ENCODE measurements at places on chromosomes 2 and 18. TPM values are rescaled to one million over a fixed set of nuclear protein-coding genes. Genes with fewer than 3 reads are reported as not detected.

DNA sequence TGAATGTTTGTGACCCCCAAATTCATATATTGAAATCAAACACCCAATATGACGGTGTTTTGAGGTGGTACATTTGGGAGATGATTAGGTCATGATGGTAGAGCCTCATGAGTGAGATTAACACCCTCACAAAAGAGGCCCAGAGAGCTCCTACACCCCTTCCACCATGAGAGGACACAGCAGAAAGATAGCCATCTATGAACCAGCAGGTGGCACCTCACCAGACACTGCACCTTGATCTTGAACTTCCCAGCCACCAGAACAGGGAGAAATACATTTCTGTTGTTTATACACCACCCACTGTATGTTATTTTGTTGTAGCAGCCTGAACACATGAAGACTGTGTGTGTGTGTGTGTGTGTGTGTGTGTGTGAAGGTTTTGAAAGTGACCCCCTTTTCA is 58.1 kb downstream of the ST3GAL5 start:
- no peak overlapping the region for H3K4me3 ChIP-seq
- H3K27me3 ChIP-seq, result no peaks in the 10 kb centered on the region
- no peaks in the 10 kb centered on the region for H3K36me3 ChIP-seq
- H3K4me1 ChIP-seq, result peaks cover 5% of the 10 kb centered on the region

GRCh38 chr2:68734688-68735525 is at the start of gene ARHGAP25:
Gene ARHGAP25, plus strand, starts transcription at chr2:68734811. Its CDS starts 389 bp downstream, at chr2:68735200.
- H3K27ac ChIP-seq, result peak within 1 kb of the TSS; percentile 78
- H3K36me3 ChIP-seq, result no peaks in the 10 kb centered on the region
- DNase-seq, result peak; percentile 20
- H3K27me3 ChIP-seq, result no peaks in the 10 kb centered on the region

- no peaks in the 10 kb centered on the region for H3K4me1 ChIP-seq
- H3K27me3 ChIP-seq, result no peaks in the 10 kb centered on the region
- no peak overlapping the region for H3K27ac ChIP-seq
- DNase-seq, result no peak
- H3K4me3 ChIP-seq, result no peak overlapping the region
These were observed 52.4 kb downstream of the TNS1 start for GRCh38 chr2:217950401-217950871.

GRCh38 chr18:9130806-9131205 is 5.8 kb upstream of the ANKRD12 start:
- DNase-seq, result no peak
- peaks cover 19% of the 10 kb centered on the region for H3K4me1 ChIP-seq
- no peak overlapping the region for H3K4me3 ChIP-seq
- H3K27me3 ChIP-seq, result no peaks in the 10 kb centered on the region
- peak overlapping the region; percentile 34 for H3K27ac ChIP-seq

- H3K27ac ChIP-seq, result peak overlapping the region; percentile 74
- H3K4me1 ChIP-seq, result peaks cover 18% of the 10 kb centered on the region
- H3K27me3 ChIP-seq, result no peaks in the 10 kb centered on the region
These were observed 420 bp downstream of the PIGN start for GRCh38 chr18:62186499-62186773.

GRCh38 chr2:102262216-102263129 is 48.9 kb upstream of the IL1RL1 start:
- peaks cover 29% of the 10 kb centered on the region for H3K4me1 ChIP-seq
- H3K27ac ChIP-seq, result no peak overlapping the region
- no peaks in the 10 kb centered on the region for H3K27me3 ChIP-seq
- no peak overlapping the region for H3K4me3 ChIP-seq

DNA sequence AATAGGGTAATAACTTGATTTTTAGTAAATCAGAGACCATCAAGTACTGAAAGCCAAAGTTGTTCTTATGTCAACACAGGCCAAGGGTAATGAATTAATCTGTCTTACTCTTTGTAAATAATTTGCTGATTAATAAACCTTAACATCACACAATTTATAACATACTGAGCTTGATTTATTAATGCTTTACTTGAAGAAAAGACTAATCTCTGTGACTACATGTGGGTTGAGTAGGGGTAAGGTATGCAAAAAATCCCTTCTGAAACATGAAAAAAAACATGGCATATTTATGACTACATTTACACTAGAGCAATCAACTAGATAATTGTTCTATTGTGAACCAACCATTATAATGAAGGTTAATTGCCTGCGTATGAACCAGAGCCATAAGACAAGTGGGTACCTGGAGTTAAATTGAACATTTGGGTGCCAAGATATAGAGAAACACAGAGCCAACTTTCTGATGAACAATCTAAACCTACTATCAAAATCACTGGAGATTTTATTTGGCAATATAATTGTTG is 67.7 kb upstream of the GRB14 start:
- no peak overlapping the region for H3K27ac ChIP-seq
- no peaks in the 10 kb centered on the region for H3K4me1 ChIP-seq
- H3K27me3 ChIP-seq, result no peaks in the 10 kb centered on the region
- H3K36me3 ChIP-seq, result no peaks in the 10 kb centered on the region
- H3K4me3 ChIP-seq, result no peak overlapping the region

GRP gene
- not detected for total RNA-seq

SERPINB12 gene
- not detected for total RNA-seq

IMPACT gene
- 7.8 TPM for total RNA-seq

All from naive thymus-derived CD4-positive, alpha-beta T cell (primary cell).